ENCODE measurements at places on chromosomes 1 and 21.

- no peak for DNase-seq
Measured at GRCh38 chr1:187634940-187635339, 806.2 kb downstream of the PLA2G4A start.

- no peak for DNase-seq
Measured at GRCh38 chr21:45150638-45151131, 76.3 kb downstream of the ADARB1 start.

DNA sequence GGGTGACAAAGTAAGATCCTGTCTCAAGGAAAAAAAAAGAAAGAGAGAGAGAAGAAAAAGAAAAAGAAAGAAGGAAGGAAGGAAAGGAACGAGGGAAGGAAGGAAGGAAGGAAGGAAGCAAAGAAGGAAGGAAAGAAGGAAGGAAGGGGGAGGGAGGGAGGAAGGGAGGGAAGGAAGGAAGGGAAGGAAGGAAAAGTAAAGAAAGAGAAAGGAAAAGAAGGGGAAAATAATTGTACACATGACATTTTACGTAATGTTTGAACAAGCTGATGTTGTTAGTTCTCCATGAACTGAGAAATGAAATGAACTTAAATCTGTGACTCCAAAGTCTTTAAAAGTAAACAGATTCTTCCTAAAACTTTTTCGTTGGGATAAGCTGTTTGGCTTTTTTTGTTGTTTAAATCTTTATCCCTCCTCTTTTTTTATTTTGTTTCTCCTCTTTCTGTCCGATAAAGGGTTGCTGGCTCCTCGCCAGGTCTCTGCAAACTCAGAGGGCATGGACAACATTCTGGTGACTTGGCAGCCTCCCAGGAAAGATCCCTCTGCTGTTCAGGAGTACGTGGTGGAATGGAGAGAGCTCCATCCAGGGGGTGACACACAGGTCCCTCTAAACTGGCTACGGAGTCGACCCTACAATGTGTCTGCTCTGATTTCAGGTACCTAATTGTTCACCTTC, 59.8 kb downstream of the IL12RB2 start:
- peak; percentile 59 for DNase-seq

DNA sequence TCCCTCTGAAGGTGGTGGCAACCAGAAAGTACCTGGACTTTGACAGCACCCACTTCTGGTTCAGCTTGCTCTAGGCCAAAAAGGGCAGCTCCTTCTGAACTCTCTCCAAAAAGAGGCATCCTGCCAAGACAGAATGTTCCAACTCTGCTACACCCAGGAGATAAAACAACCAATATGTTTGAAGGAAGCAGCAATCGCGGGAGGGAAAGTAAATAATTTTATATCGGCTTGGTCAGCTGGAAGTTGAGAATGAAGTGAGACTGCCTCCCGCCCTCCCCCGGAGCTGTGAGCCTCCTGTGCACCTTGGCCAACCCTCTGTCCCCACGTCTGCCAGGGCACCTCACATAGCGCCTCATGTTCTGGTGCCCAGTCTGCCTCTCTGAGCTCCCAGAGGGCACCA, 130.3 kb upstream of the ATP1A1 start:
- DNase-seq: no peak

DNA sequence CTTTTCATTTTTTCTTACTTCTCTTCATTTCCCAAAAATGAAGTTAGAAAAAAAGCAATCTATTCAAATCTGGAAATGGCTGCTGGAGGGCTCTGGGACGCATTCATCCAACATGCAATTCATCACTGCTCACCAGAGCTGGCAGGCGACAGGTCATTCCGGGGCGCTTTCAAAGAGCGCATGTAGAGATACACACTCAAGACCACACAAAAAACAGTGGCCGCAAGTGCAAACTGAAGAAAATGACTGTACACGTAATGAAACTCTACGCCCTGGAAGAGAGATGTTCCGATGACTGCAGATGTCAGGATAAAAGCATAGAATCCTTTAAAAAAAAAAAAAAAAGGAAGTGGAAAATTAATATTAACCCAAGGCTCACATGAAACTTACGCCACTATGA, 15.5 kb downstream of the LBR start:
- no peak for DNase-seq

DNA sequence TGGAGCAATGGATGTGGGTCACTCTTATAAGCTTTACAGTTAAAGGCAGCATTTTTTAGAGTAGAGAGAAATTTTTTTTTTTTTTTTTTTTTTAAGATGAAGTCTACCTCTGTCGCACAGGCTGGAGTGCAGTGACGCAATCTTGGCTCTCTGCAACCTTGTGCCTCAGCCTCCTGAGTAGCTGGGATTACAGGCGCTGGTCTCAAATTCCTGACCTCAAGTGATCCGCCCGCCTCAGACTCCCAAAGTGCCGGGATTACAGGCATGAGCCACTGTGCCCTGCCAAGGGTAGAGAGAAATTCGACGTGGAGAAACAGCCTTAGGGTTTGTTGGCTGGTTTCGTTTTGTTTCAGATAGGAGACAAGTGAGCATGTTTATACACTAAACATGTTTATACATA, 594.2 kb upstream of the ADAMTS5 start:
- DNase-seq: no peak

- DNase-seq: peak; percentile 21
Measured at GRCh38 chr1:63674238-63674864, 81.1 kb downstream of the PGM1 start.

DNA sequence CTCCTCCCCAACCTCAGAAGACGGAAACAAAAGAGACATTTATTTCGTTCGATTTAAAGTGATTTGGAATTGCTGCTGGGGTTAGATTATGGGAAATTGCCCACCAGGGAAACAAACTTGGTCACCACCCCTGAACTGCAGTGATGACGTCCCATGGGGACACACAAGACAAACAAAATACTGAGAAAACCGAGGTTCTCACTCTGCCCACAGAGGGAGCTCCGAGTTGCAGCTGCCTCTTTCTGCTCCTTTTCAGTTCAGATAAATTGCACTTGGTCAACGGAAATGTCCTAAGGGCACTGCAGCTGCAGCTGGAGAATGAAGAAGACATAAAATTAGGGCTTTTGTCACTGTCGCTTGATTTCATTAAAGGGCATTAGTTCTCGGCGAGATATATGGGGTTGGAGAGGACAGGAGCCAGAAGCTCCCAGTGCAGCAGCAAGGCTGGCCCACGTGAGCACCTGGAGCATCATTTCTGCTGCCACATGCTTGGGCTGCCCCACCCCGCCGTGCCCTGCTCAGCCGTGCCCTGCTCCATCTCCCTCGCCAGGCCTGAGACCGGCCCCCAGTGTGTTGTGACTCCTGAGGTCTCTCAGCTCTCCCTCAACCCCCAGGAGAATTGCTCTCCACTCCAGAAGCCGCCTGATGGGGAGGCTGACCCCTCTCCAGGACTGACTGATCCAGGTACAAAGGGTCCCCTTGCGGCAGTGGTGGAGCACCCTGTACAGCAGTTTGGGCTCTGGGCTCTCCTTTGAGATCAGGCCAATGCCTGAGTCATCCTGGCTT, 231.7 kb upstream of the AJAP1 start:
- no peak for DNase-seq

DNA sequence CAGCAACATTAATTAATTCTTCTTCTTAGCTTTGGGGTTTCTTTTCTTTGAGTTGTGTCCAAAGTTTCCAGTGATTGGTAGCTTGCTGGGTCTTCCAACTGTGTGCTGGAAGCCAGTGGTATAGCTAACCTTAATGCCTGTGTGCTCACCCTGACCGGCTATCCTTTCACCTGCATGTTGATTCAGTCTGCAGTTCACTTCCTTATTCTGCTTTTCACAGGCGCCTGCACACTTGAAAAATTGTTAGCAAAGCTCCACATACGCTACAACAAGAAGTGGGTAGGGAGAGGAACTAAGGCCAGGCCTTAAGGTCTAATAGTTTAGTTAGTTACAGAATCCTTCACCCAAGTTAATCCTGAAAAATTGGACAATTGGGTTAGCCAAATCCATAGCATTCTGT, 35.7 kb downstream of the NCF2 start:
- no peak for DNase-seq

- DNase-seq: no peak
Measured at GRCh38 chr1:62687421-62687902, 724 bp downstream of the DOCK7 start.

GRCh38 chr1:159171254-159171687, at the start of gene CADM3:
Gene CADM3 (plus strand): TSS chr1:159171615. CDS start chr1:159171766, 151 bp downstream.
- DNase-seq: peak; percentile 27

DNA sequence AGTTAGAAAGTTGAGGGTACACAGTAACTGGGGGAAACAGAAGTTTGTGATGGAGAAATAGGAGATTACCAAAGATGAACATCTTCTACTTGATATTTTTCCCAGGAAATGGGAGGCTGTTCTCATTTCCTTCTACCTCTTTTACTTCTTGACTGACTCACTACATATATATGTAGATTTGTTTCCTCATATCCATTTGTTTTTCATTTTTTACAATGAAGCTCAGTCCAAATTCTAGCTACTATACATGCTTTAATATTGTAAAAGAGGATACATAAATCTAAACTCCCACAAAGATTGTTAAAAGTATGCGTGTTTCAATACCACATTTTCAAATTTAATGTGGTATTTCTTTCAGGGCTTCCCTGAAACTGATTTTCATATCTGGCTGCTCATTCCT, 366.6 kb upstream of the NCAM2 start:
- DNase-seq: no peak

DNA sequence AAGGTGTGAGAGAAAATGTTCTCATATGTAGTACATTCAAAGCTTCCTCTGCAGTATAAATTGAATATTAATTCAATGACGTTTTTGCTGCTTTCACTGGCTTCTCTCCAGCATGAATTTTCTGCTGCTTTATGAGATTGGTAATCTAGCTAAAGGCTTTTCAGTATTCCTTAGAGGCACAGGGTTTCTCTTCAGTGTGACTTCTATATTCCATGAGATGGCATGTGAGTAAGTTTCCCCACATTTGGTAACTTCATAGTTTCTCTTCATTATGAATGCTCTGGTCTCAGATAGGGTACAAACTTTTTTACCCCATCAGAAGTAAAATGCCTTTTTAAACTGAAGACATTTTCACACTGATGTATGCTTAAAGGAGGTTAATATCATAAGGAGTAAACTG, 10.4 kb upstream of the KLF18 start:
- no peak for DNase-seq

GRCh38 chr1:84573481-84573966, 716 bp downstream of the CTBS start:
- no peak for DNase-seq

GRCh38 chr1:147851149-147851548, 51.4 kb upstream of the GJA8 start:
- no peak for DNase-seq

- DNase-seq: no peak
Measured at GRCh38 chr1:200038981-200039848, 11.7 kb downstream of the NR5A2 start.

GRCh38 chr1:204714861-204715511, 29.4 kb upstream of the LRRN2 start:
- DNase-seq: no peak

DNA sequence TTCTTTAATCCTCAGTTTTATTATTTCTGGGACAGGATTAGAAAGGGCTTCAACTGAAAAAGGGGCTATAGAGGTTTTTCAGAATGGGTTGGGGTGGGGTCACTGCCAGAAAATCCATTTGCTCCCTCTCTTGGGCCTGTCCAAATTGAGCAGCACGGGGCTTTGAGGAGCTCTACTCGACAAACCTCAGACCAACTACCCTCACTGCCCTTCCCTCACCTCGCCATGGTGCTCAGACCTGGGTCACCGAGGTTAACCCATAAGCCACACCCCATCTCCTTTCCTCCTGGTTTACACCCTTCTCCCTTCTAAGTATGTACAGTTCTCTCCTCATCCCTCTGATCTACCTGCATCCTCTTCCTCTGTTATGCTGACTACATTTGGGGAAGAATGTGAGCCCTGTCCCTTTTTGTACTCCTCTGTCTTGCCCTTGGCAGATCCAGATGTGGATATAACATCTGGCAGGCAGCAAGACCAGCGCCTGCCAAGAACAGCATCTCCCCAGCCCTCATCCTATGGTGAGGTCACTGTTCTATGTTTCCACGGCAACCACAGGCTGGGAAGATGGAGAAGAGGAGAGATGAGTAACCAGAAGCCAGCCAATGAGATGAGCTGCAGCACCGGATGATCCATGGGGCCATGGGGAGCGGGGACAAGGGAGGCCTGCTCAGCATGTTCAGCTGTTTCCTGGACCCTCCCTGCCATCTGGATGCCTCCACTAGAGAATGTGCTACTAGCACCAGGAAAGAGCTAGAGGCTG, 3.7 kb upstream of the FABP3 start:
- peak; percentile 79 for DNase-seq

GRCh38 chr1:53799141-53799540, 39.0 kb downstream of the NDC1 start:
- no peak for DNase-seq

- DNase-seq: no peak
Measured at GRCh38 chr1:87224201-87224600, 104.5 kb upstream of the LMO4 start.

DNA sequence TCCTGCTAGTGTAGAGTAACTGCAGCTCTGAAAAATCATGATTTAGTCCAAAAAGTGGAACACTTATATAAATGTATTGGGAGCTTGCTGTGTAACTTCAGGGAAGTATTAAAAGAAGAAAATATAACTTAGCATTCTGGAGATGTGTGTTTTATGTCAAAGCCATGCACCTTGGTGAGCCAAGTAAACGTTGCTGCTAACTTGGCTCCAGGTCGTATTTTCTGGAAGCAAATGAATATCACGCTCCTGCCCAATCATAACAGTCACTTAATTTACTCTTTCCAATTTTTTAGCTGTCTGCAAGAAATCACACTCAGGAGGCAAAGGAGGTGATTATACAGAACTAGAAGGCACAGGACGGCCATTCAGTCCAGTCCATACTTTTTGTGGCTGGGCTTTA, 61.1 kb downstream of the DOP1B start:
- no peak for DNase-seq

DNA sequence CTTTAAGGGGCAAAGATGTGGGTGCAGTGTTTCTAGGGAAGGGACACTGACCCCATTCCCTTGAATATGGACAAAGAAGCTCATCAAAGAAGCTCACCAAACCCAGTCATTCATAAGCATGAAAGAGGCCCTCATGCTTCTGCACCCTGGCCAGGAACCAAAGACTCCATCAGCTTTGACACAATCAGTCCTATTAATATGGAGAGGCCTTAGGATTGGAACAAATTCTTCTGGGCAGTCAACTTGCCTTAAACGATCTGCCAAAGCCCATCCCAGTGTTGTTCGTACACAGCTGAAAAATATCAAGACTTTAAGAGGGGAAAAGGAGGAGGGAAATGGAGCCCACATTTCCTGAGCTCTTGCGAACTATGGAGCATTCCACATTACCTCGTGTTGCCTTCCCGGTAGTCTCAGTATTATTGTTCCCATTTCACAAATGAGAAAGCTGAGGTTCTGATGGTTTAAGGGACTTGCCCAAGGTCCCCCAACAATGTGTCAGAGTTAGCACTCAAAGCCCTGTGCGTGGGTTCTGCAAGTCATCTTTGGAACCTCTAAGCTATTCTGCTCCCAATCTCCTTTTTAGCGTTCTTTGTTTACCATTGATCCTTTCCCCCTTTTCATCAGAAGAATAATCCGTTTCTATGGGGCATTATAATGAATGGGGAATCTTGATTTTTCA, 161.9 kb downstream of the ZBTB18 start:
- no peak for DNase-seq

DNA sequence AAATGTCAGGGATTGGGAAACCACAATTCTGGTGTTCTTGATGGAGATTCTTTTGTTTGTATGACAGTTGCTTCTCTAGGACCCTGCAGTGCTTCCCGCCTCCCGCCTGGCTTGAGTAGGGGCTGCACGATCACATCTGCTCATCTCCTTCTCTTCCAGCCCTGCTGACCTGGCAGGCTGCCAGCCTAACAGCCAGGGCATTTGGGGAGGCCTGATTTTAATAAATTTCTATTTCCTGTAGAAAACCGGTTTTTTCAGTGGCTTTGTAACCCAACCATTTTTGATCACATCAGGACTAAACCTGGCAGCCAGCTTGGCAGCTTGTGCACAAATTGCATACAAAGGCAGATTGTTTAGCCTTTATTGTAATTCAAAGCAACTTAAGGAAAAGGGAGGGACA, 78.9 kb downstream of the UBE2U start:
- peak; percentile 65 for DNase-seq

All from NCI-H2227 treated with DMSO at 0.1 percent for 48 hours (cell line).